Psoas muscle (tissue), 8 donors: ENCODE measurements at places on chromosomes 4 and X.

DNA sequence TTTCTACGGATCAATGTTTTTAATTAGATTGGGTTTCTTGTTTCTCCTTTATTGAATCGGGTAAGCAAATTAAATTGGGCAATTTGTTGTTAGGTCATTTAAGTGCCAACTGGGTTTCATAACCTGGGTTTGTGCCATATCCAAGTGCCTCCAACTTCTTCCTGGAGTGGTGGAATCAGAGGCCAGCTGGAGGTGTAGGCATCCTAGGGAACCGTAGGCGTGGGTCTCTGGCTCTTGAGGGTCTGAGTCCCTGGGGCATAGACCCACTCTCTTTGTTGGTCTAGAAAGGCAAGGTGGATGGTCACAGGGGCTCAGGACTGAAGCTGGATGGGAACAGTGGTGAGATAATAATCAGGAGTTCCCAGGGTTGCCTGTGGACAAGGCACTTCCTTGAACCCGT, 18.3 kb downstream of the CNGA2 start:
- no peak for DNase-seq
- H3K36me3 ChIP-seq, result no peaks in the 10 kb centered on the region
- H3K4me3 ChIP-seq, result no peak overlapping the region
- no peak overlapping the region for H3K27ac ChIP-seq
- H3K27me3 ChIP-seq, result no peaks in the 10 kb centered on the region

- H3K27me3 ChIP-seq, result no peaks in the 10 kb centered on the region
- no peak overlapping the region for H3K27ac ChIP-seq
- no peaks in the 10 kb centered on the region for H3K36me3 ChIP-seq
- DNase-seq, result no peak
- no peak overlapping the region for H3K4me3 ChIP-seq
Measured at GRCh38 chr4:160217352-160217751, 1114.5 kb downstream of the RAPGEF2 start.

- H3K4me1 ChIP-seq, result no peaks in the 10 kb centered on the region
- DNase-seq, result no peak
- H3K36me3 ChIP-seq, result no peaks in the 10 kb centered on the region
- H3K4me3 ChIP-seq, result no peak overlapping the region
Measured at GRCh38 chrX:123267220-123267619, 83.1 kb downstream of the GRIA3 start.

DNA sequence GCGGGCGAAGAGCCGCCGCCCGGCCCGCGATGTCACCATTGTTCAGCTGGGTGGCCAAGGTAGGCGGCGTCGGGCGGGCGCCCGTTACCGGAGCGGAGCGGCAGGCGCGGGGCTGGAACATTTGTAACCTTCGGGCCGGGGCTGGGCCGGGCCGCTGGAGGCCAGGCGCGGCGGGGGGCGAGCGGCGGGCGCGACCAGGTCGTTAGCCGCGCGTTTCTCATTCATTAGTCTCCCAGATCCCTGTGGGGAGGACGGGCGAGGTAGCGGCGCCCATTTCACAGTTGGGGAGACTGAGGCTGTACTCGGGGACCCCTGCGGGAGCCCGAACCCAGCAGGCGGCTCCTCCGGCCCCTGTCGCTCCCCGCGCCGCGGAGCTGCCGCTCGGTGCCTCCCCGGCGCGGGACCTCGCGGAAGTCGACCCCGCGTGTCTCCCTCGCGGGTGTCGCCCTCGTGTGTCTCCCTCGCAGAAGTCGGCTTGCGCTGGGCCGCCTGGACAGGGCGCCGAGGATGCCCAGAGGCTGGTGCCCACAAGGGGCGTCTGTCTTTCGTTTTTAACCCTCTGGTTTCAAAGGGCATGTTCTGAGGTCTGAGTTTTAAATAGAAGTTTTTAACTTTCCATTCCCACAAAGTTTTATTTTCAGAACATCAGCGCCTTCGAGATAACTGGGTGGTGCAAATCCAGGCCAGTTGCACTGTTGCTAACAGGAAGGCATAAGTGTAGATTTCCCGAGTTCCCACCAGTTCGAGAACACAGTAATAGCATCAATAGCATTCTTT, 17.5 kb downstream of the PTTG2 start:
- no peaks in the 10 kb centered on the region for H3K36me3 ChIP-seq
- H3K27ac ChIP-seq, result peak overlapping the region; percentile 87
- H3K4me1 ChIP-seq, result peaks cover 7% of the 10 kb centered on the region
- DNase-seq, result peak; percentile 89
- no peaks in the 10 kb centered on the region for H3K27me3 ChIP-seq

GRCh38 chr4:126954537-126955291, 678.0 kb upstream of the INTU start:
- no peaks in the 10 kb centered on the region for H3K36me3 ChIP-seq
- no peak overlapping the region for H3K27ac ChIP-seq
- no peaks in the 10 kb centered on the region for H3K4me1 ChIP-seq
- H3K27me3 ChIP-seq, result no peaks in the 10 kb centered on the region
- no peak overlapping the region for H3K4me3 ChIP-seq
- no peak for DNase-seq

DNA sequence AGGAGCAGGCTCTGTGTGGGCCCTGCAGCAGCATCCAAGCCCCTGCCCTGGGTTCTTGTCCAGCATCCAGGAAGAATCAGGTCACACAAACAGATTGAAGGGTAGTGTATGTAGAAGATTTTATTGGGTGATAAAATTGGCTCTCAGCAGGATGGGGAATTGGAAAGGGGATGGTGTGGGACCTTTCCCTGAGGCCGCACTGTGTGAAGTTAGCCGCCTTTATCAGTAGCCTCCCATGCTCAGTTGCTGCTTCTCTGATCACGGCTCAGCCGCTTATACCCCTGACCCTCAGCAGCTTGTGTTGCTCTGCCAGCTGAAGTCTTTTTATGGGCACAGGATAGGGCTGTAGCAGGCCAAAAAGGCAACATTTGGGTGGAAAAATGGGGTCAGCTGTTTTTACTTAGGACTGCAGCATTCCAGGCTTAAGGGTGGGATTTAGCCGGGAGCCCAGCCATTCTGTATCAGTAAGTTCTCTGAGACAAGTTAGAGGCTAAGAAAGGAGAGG, 35.2 kb upstream of the CCNG2 start:
- H3K27ac ChIP-seq, result no peak overlapping the region
- no peaks in the 10 kb centered on the region for H3K4me1 ChIP-seq
- no peaks in the 10 kb centered on the region for H3K27me3 ChIP-seq

DNA sequence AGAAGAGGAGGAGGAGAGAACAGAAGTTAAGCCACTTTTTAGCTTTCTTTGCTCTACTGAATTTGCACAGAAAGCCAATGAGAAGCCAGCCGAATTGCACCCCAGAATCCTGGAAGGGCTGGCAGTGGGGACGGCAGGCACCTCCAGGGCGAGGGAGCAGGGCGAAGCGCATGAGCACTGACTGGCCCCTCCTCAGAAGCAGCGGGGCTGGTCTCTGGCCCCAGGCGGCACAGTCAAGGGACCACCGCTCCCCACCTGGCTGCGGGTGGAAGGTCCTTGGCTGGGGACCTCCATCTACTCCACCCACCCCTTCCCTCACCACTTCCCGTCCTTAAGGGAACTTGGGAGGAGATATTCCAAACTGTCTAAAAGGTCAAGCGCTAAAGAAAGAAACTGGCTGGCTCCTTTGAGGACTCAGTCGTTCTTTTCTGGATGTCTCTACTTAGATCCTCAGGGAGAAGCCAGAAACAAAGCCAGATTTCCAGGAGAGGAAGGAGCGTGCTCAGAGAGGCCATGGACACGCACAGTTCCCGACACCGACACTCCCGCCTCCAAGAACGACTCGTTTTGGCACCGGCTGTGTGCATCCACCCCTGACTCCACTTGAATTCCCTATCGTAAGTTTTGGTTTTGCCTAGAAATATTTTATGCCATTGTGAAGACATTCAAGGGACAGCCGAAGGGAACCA, 59.5 kb upstream of the CRMP1 start:
- no peak overlapping the region for H3K27ac ChIP-seq
- H3K4me3 ChIP-seq, result no peak overlapping the region
- H3K36me3 ChIP-seq, result no peaks in the 10 kb centered on the region
- no peaks in the 10 kb centered on the region for H3K4me1 ChIP-seq

DNA sequence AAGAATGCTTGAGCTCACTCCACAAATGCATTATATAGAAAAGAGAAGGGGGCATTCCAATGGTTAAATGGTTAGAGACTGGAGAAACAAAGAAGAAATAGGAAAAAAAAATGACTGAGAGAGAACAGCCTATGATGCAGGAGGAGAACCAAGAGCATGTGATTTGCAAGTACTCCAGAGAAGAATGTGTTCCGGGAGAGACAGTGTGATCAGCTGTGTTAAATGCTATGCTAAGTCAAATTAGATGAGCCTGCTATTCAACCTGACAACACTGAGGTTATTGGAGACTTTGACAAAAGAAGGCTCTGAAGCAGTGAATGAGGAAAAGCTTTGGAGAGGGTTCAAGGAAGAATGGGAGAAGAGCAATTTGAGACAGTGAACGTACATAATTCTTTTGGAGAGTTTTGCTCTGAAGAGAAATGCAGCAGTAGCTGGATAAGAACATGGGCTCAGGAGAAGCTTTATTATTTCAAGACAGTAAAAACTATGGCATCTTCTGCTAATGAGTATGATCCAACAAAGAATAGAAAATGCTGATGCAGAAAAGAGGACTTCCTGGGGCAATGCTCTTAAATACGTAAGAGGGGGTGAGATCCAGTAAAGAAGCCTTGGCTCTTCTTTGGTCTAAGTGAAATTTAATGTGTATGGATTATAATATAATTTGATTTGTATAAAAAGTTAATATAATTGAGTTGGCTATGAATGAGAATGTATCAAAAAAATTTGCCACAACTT, 66.3 kb downstream of the PPP3CA start:
- H3K27me3 ChIP-seq, result no peaks in the 10 kb centered on the region
- H3K27ac ChIP-seq, result no peak overlapping the region
- no peak overlapping the region for H3K4me3 ChIP-seq
- no peak for DNase-seq
- no peaks in the 10 kb centered on the region for H3K36me3 ChIP-seq

DNA sequence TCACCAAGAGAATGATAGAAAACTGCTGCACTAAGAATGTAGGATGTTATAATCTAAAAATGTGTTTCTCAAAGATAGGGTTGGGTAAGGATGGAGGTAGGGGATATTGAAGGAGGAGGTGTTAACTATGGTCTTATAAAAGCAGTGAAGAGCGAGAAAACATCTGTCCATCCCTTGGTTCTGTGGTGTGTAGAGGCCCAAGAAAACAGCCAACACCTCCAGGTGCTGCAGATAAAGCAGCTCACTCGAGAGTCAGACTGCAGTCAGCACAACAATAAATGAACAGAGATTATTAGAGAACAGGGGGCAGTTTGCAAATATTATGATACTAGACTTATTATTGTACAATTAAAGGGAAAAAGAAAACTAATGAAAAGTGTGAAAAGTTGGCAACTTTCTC, 141.5 kb downstream of the CAMK2D start:
- no peak overlapping the region for H3K27ac ChIP-seq
- no peaks in the 10 kb centered on the region for H3K36me3 ChIP-seq
- peaks cover 27% of the 10 kb centered on the region for H3K4me1 ChIP-seq

DNA sequence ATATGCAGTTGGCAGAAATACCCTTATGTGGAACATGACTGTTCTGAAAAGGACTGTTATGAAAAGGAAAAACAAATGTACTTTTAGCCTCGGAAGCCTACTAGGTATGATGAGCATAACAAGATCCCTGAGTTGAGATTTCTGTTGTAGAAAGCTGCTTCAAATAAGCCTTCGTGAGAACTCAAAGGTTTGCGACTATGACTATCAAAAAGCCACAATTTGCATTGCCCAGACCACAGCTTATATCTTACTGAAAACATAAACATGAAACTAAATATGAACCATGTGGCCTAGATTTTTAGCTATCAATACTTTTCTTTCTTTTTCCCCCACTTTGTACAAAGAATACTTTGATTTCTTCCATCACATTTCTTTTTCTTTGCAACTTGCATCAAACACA, 398.2 kb upstream of the LCORL start:
- no peaks in the 10 kb centered on the region for H3K4me1 ChIP-seq
- DNase-seq, result no peak
- H3K27ac ChIP-seq, result no peak overlapping the region
- H3K27me3 ChIP-seq, result no peaks in the 10 kb centered on the region

DNA sequence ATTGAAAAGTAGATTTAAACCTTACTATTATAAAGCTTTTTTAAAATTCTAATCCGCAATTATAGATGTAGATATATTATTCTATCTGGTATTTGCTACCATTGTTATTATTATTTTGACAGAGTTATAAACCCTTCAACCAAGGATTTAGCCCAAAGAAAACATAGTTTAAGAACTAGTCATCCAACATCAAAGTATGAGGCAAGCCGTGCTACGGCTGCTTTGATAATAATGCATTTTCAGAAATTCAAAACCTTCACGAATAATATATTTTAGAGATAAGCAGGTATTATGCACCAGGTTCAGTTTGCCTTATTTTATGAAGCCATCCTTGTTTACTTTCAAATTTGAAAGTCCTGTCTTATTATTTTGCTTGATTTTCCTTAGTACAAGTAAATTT, 1501.7 kb downstream of the RAPGEF2 start:
- no peak overlapping the region for H3K4me3 ChIP-seq
- no peak overlapping the region for H3K27ac ChIP-seq
- DNase-seq, result no peak
- H3K36me3 ChIP-seq, result no peaks in the 10 kb centered on the region

GRCh38 chr4:126241634-126242033, 926.9 kb downstream of the FAT4 start:
- H3K27me3 ChIP-seq, result no peaks in the 10 kb centered on the region
- no peak for DNase-seq
- H3K4me3 ChIP-seq, result no peak overlapping the region

GRCh38 chr4:37367901-37368300, 123.4 kb downstream of the NWD2 start:
- no peaks in the 10 kb centered on the region for H3K36me3 ChIP-seq
- no peak overlapping the region for H3K4me3 ChIP-seq
- DNase-seq, result no peak
- no peak overlapping the region for H3K27ac ChIP-seq

DNA sequence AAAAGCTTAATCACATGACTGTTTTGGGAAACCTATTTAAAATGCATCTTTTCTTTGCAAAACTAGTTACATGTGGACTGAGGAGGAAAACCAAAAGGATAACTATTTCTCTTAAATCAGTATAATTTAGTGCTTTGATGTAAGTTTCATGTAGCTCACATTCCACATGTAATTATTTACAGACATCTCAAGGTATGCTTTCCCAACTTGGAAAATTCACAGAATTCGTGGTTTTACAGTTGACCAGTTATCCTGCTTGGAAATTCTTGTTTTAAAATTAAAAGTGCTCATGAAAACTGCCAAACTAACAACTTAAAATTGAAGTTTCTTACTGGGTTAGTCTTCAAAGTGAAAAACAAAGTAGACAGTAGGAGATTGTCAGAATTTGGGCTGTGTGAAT, 52.4 kb downstream of the EDNRA start:
- no peak for DNase-seq
- H3K27ac ChIP-seq, result no peak overlapping the region
- no peaks in the 10 kb centered on the region for H3K36me3 ChIP-seq
- no peak overlapping the region for H3K4me3 ChIP-seq
- H3K4me1 ChIP-seq, result no peaks in the 10 kb centered on the region
